ENCODE measurements at places on chromosomes 5 and 9. TPM values are rescaled to one million over a fixed set of nuclear protein-coding genes. Genes with fewer than 3 reads are reported as not detected.

The RALGPS1 gene
- total RNA-seq: 70.5 TPM

DNA sequence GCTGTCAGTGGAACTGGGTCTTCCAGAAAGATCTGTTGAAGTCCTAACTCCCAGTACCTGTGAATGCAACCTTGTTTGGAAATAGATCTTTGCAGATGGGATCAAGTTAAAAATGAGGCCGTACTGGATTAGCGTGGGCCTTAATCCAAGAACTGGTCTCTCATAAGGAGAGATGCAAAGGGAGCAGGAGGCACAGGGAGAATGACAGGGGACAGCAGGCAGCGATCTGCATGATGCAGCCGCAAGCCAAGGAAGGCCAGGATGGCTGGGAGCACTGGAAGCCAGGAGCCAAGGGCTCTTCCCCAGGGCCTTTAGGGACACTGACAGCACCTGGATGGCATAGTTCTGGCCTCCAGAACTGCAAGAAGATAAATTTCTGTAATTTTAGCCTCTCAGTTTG is 114.4 kb downstream of the ICE1 start:
- H3K27ac ChIP-seq: no peak overlapping the region
- H3K36me3 ChIP-seq: no peaks in the 10 kb centered on the region
- H3K4me3 ChIP-seq: no peak overlapping the region

The CTXN3 gene
- total RNA-seq: not detected

DNA sequence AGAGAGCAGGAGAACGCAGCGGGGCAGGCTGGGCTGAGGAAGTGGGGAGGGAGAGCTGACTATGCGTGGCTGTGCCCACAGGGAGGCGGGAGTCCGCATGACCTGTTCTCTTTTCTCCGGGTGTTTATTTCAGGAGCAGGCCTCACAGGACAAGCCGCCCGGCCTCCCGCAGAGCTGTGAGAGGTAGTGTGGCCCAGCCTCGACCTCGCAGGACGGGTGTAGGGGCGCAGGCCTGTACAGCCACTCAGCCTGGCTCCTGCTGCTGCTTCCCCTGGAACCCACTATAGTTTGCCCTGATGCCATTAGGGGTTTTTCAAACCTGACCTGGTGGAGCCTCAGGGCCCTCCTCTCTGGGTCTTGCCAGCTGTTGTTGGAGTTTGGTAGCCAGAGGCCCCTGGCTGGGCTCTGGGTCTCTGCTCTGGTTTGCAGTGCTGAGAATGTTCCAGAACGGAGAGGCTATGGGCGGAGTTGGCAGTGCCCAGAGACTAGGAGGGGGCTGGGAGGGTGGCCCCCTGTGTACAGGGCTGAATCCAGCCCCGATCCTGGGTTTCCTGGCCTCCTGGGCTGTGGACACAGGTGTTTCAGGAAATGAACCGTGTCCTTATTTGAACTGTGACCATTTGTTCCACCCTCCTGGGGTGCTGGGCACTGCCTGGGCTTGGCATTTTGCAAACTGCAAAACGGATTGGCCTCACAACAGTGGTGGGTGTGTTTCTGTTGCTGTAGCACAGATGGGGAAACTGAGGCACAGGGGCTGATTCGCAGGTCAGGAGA is 78.8 kb downstream of the WNK2 start:
- peak; percentile 53 for DNase-seq
- H3K27ac ChIP-seq: peak overlapping the region; percentile 64
- H3K36me3 ChIP-seq: peaks cover 14% of the 10 kb centered on the region
- no peak overlapping the region for H3K4me3 ChIP-seq
- H3K27me3 ChIP-seq: no peaks in the 10 kb centered on the region
- peaks cover 18% of the 10 kb centered on the region for H3K4me1 ChIP-seq

DNA sequence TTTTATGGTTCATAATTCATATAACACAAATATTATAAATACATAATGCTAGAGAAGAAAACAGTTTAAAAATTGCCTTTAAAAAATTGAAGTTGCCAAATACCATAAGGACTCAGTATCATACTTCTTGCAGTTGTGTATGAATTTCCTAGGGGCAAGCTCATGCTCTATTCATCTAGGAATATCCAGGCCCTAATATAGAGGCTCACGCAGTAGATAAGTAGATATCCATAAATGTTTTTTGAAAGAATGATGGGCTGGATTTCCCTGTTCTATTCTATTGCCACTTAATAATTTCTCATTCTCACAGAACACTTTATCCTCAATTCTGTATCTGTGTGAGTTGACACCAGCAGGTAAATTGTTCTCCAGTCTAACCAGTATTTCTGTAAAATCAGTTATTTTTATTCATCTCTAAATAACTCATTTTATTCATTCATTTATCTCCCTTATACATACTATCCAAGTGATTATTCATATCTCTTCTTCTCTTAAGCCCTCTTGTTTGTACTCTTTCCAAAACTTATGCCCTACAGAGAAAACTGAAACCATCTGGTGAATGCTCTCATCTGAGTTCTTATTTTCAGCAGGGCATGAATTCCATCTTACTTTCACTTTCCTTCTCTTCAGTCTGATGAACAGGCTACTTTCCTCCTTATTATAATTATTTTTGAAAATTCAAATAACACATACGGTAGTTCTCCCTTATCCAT is 97.1 kb downstream of the SLC44A1 start:
- H3K4me1 ChIP-seq: peaks cover 25% of the 10 kb centered on the region
- peaks cover 20% of the 10 kb centered on the region for H3K36me3 ChIP-seq
- H3K27ac ChIP-seq: no peak overlapping the region

DNA sequence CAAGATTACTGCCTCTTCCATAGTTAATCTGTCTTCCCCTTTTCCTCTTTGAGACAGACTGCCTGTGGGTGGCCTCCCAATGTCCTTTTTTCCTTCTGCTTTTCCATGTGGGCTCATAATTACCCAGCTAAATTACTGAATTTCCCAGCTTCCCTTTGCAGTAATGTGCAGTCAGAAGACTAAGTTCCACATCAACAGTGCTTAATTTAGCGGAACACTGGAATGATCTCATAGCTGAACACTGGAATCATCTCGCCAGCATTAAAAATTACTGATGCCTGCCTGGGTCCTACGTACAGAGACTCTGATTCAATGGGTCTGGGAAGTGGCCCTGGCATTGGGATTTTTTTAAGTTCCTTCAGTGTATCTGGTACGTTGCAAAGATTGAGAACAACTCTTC is 84.3 kb downstream of the DNAH5 start:
- no peaks in the 10 kb centered on the region for H3K4me1 ChIP-seq
- DNase-seq: no peak
- no peaks in the 10 kb centered on the region for H3K36me3 ChIP-seq
- H3K27ac ChIP-seq: no peak overlapping the region
- no peak overlapping the region for H3K4me3 ChIP-seq

GRCh38 chr9:37034938-37035647 is 1.0 kb upstream of the PAX5 start:
- DNase-seq: peak; percentile 30
- no peaks in the 10 kb centered on the region for H3K36me3 ChIP-seq
- peaks cover 48% of the 10 kb centered on the region for H3K27me3 ChIP-seq

- no peak overlapping the region for H3K27ac ChIP-seq
- H3K4me3 ChIP-seq: no peak overlapping the region
- DNase-seq: no peak
- H3K27me3 ChIP-seq: no peaks in the 10 kb centered on the region
- peaks cover 75% of the 10 kb centered on the region for H3K4me1 ChIP-seq
Measured at GRCh38 chr5:78291687-78292086, 2.8 kb downstream of the AP3B1 start.

The NFX1 gene
- 36.4 TPM for total RNA-seq

DNA sequence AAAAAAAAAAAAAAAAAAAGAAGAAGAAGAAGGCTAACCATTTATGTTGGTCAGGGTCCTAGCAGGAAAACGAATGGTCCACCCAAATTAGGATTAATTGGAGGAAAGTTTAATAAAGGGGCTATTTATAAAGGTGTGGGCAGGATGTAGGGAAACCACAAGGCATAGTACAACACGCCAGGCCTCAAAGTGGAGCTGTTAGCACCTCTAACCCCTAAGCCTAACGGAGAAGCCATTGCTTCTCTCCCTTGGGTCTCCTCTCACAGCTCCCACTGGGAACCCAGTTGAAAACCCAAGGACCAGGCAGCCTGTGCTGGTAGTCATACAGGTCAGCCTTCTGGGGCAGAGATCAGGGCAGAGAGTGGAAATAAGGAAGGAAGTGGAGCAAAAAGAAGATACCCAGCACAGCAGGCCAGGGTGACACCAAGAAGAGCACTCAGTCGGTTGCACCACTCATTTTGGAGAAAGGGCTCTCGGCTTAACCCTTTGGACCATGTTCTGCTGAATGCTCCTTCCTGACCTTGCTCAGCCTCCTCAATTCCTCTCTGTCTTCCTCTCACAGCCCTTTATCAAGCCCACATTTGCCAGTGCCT is 8.8 kb upstream of the GLIPR2 start:
- H3K27me3 ChIP-seq: no peaks in the 10 kb centered on the region
- DNase-seq: no peak
- no peaks in the 10 kb centered on the region for H3K4me1 ChIP-seq
- H3K27ac ChIP-seq: no peak overlapping the region
- no peaks in the 10 kb centered on the region for H3K36me3 ChIP-seq
- H3K4me3 ChIP-seq: no peak overlapping the region

- H3K27ac ChIP-seq: no peak overlapping the region
- H3K27me3 ChIP-seq: peaks cover 8% of the 10 kb centered on the region
- H3K4me1 ChIP-seq: peaks cover 10% of the 10 kb centered on the region
- H3K4me3 ChIP-seq: peak overlapping the region; percentile 12
Measured at GRCh38 chr5:181059297-181060230, 19.5 kb downstream of the BTNL9 start.

GRCh38 chr9:121827251-121827967 is 176.0 kb downstream of the DAB2IP start:
- no peak overlapping the region for H3K4me3 ChIP-seq
- no peaks in the 10 kb centered on the region for H3K4me1 ChIP-seq
- no peaks in the 10 kb centered on the region for H3K36me3 ChIP-seq
- no peak for DNase-seq
- H3K27ac ChIP-seq: no peak overlapping the region
- H3K27me3 ChIP-seq: no peaks in the 10 kb centered on the region

The RARS1 gene
- 48.7 TPM for total RNA-seq

The FAM151B gene
- total RNA-seq: not detected

The ZNF658 gene
- 5.3 TPM for total RNA-seq

- no peak overlapping the region for H3K27ac ChIP-seq
- no peak for DNase-seq
- no peak overlapping the region for H3K4me3 ChIP-seq
- no peaks in the 10 kb centered on the region for H3K36me3 ChIP-seq
Measured at GRCh38 chr9:5430912-5431311, 6.8 kb downstream of the PLGRKT start.

- H3K27ac ChIP-seq: no peak overlapping the region
- no peaks in the 10 kb centered on the region for H3K36me3 ChIP-seq
- DNase-seq: no peak
- H3K4me3 ChIP-seq: no peak overlapping the region
Measured at GRCh38 chr5:1923766-1924165, 41.0 kb upstream of the IRX4 start.

DNA sequence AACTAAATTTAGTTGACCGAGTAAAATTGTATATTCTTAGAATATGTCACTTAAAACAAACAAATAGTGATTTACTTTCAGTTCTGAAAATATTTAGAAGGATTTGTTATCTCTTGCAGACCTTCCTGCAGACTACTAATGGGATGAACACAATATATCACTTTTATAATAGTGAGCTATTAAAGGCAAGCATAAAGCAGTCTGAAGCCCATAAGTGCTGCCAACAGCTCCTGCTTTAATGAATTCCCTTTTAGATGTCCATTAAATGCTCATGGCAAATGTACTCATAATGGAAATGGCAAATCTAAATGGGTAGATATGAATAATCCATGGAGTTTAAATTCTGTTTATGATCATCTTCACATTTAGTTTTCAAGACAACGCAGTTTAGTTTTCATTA is 170.2 kb downstream of the RANBP17 start:
- no peak for DNase-seq
- H3K4me1 ChIP-seq: no peaks in the 10 kb centered on the region
- peaks cover 3% of the 10 kb centered on the region for H3K36me3 ChIP-seq
- H3K27ac ChIP-seq: no peak overlapping the region
- H3K27me3 ChIP-seq: no peaks in the 10 kb centered on the region

The IFNK gene
- not detected for total RNA-seq

DNA sequence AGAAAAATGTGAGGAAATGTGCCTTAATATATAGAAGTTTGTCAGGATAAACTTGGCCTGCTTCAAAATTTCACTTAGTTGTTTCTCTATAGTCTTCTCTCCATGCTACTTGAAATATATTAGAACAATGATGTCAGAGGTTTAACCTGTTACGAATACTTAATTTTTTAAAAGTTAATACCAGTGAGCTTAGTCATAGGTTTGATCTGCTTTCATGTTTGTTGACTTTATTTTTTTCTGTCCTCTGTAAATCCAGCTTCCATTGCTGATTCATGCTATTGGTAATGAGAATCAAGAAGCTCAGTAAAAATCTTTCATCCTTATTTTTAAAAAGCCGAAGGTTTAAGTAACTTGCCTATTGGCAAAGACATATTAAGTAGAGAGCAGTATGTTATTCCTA is 27.9 kb downstream of the BDP1 start:
- no peak overlapping the region for H3K27ac ChIP-seq
- no peaks in the 10 kb centered on the region for H3K27me3 ChIP-seq
- H3K4me1 ChIP-seq: no peaks in the 10 kb centered on the region
- peaks cover 99% of the 10 kb centered on the region for H3K36me3 ChIP-seq

DNA sequence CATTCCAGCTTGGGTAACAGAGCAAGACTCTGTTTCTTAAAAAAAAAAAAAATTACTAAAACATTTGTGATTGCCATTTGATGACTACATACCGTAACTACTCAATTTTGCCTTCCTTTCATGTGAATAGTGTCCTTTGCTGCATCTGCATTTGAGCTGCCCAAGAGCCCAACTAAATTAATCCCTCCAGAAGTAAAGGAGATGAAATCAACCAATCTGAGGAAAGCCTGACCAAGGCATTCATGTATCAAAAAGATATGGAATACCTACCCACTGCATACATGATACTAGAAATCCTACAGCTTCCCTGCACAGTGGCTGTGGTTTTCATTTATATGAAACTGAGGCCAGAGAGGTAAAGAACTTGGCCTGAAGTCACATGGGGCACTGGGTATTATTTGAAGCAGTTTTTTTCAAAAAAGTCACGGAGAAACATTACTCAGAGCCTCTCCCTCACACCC is 177.5 kb downstream of the AOPEP start:
- H3K27ac ChIP-seq: no peak overlapping the region
- DNase-seq: no peak

DNA sequence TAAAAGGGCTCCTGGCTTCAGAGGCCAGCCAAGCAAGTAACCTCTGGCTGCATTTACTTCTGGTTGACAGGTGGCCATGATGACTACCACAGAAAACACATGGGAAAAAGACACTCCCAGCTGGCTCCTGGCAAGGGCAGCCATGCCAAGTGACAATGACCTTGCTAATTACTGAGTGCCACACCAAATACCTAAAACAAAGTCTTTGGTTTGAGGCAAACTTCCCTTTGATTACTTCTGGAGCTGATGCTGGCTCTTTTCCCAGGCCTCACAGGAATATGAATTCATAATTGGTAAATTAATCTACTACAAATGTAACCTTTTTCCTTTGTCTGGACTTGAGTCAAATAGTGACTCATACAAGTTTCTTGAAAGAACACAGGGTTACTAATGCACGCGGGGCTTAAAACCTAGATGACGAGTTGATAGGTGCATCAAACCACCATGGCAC is 61.0 kb downstream of the LPAR1 start:
- peak overlapping the region; percentile 22 for H3K27ac ChIP-seq
- no peak overlapping the region for H3K4me3 ChIP-seq
- peak; percentile 70 for DNase-seq
- H3K36me3 ChIP-seq: no peaks in the 10 kb centered on the region
- peaks cover 21% of the 10 kb centered on the region for H3K4me1 ChIP-seq
